ENCODE measurements at places on chromosomes 6 and 20. TPM values are rescaled to one million over a fixed set of nuclear protein-coding genes. Genes with fewer than 3 reads are reported as not detected.

GRCh38 chr20:11902285-11902697 lies 15.4 kb upstream of the BTBD3 start:
- no peak for DNase-seq

GRCh38 chr6:23953976-23954375 lies 172.0 kb upstream of the NRSN1 start:
- DNase-seq, result no peak

GRCh38 chr6:89258912-89259311 lies 41.8 kb upstream of the GABRR1 start:
- DNase-seq, result no peak

DNA sequence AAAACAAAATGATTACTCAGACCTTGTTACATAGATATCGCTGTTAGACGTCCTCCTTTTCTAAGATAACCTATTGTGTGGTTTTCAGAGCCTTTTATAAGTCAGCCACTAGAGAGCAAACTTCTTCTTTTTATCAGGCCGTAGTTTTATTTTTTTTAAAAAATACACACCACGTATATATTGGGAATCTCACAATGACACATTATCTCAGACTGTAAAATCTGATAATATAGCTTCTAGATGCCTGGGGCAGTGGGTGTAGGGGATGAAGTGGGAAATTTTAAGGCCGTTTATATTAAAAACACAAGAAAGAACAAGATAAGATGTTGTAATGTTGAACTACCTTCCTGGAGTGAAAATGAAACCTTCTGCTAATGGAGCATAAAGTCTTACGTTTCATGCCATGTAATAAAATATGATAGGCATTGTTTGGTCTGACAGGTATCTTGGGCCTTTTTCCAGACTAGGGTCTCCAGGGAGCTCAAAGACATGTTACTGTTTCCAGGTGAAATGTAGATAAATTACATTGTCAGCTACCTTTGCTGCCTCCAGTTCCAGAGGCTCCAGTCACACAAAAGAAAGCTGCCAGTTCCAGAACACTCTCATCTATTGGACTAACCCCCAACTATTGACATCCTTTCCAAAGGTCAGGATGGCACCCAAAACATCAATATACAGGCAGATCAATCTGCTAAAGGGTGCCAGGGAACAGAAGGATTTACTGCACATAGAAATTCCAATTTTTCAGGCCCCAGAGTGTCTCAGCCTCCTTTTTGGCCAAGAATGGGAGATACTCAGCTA lies 130.2 kb upstream of the AKIRIN2 start:
- no peak for DNase-seq

DNA sequence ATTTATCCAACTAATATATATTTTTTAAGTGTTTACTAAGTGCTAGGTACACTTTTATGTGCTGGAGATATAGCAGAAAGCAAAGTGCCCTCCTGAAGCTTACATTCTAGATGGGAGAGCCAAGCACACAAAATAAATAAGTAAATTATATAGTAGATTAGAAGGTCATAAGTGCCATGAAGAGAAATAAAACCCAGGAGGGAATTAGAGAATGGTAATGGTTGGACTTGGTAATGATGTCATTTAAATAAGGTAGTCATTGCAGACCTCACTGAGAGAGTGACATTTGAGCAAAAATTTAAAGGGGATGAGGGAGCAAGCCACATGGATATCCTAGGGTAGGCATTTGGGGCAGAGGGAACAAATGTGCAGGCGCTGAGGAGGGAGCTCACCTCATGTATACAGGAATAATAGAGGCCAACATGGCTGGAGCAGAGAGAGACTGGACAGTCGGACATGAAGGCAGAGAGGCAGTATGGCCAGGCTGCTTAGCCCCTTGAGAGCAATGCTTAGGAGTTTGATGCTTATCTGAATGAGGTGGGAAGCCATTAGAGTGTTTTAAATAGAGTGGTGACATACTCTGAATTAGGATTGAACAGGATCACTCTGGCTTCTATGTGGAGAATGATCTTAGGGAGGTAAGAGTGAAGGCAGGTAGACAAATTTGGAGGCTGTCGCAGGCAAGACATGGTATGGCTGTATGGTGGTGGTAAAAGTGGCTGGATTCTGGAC lies 14.1 kb downstream of the DSE start:
- DNase-seq, result no peak

- DNase-seq, result no peak
Observed at GRCh38 chr20:31678389-31679356, 41.0 kb downstream of the COX4I2 start.

DNA sequence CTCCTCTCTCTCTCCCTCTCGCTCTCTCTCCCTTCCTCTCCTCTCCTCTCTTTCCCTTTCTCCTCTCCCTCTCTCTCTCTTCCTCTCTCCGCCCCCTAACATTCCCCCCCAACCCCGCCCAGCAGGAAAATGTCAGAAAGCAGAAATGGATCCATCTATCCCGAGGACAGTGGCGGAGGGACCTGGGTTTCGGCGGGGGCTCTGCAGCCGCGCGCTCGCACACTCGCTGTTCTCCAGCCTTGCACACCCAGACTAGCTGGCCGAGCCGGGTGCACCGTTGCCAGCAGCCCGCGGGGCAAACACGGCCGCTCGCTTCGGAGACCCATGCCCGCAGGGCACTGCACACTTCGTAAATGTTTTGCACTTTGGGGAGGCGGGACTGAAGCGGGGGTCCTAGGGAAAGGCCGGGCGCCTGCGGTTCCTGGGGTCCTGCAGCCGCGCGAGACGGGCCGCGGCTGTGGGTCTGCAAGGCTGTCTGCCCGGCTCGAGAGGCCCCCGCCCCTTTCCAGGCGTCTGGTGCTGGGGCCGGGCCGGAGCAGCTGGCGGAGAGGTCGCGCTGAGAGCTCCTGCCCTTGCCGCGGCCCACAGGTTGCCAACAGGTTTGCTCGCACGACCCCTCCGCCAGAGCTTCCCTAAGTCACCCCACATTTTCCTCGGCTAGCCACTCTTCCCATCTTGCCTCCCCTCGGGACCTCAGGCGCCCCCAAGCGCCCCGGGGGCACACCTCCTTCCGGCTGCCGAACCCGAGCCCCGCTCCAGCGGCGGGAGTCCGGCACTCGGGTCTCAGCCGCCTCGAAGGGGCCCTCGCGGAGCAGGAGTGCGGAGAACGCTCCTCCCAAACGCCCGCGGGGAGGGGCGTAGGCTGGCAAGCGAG lies 818 bp upstream of the MDGA1 start:
- peak; percentile 53 for DNase-seq

GRCh38 chr6:134358320-134358719 lies 40.4 kb upstream of the SGK1 start:
- DNase-seq, result no peak

DNA sequence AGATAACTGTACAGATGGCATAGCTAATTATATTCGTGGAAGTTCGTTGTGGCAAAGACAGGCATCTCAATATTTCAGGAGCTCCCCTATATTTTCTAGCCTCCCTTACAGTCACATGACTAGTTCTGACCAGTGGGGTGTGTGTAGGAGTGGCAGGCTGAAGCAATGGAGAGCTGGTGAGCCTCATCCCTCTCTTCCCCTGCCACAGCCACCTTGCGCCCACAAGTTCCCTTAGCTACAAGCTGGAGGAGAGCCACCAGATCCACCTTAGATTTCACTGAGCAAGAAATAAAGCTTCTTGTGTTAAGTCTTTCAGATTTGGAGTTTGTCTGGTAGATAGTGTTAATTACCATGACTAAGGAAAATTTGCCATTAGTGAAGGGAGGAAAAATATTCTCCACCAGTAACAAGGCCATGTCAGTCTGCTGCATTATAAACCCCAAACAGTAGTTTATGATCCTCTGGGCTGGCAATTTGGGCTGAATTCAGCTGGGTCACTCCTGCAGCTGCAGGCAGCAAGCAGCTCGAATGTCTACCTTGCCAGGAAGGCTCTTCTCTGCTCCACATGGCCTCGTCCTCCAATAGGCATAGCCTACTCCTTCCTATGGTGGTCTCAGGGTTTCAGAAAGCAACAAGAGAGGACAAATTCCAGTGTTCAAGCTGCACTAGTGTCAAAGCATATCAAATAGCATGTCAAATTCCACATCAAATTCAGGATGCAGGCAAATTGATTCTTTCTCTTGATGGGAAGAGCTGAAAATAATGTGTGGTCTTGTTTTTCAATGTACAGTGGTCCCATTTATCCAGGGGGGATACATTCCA lies 7.4 kb upstream of the RBCK1 start:
- no peak for DNase-seq

- DNase-seq, result no peak
Observed at GRCh38 chr6:136429264-136430065, 120.8 kb downstream of the MAP7 start.

DNA sequence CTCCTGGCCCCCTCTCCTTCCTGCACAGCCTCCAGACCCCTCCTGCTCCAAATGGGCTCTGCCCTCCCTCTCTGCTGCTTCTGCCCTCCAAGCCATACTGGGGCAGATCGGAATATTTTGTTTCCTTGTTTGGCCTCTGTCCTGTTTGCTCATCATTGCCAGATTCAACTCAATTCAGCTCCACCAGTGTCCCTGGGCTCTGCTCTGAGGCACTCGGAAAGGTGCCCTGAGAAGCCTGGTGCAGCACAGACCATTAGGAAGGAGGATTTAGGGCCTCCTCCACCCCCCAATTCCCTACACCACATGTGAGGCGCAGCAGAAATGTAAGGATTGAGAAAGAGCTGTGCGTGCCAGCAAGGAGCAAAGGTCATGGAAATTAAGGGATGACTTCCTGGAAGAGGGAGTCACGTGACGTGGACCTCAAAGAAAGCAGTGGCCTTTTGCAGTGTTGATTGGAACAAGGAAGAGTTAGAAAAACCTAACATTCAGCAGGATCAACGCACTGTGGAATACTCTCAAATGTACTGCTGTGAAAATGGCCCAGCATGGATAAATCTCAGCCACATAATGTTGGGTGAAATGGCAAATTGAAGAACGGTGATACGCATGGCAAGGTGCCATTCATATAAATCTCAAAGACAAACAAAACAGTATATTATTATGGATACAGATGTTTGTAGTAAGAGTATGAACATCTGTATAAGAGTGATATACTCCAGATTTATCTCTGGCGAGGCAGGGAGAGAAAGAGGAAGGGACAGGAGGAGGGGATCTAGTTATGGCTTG lies 229.5 kb upstream of the RNF24 start:
- DNase-seq, result no peak

DNA sequence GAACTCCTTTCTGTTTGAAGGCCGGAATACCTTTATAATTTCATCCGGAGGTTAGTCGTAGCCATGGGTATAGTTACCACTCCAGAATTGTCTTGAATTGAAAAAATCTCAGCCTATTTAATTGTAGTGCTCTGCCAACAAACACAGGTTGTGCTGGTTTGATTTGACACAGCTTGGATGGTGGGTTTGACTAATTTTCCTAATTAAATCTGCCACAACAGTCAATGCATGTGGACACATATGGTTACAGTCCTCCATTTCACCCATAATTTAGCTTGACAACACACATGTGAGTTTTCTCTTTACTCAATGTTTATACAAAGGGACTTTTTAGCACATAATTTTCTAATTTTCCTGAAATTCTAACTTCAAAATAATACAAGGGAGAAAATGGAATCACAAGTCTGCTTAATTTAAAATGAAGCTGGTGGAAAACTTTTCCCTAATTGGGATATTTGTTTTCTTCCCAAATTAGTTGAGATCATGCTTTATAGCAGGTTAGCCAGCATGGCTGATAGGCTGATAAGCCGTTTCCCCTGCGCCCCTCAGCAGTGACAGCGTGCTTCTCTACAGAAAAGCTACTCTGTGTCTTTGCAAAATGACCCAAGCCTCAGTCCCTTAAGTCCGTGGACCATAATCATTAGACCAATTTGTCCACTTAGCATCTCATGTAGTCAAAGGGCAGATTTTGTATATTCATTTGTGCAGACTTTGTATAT lies 463.5 kb upstream of the FLRT3 start:
- DNase-seq, result no peak

DNA sequence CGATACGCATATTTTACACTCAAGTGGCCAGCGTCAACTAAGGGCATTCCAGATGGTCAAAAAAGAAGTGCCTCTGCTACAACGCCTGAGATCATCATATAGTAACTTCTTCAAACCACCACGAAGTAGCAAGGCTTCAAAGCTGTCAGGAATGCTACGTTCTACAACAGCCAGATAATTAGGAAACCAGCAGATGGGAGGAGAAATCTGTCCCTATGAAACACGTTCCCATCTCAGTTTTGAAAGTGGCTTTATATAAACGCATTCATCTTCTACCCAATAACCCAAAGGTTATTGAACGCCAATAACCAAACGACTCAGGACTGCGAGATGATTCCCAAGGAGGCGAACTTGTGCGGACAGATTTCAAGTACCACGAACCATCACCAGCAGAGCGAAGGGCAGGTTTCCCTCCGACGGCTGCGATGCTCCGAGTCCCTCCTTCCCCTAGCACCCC lies 1.2 kb downstream of the ABHD12 start:
- no peak for DNase-seq

DNA sequence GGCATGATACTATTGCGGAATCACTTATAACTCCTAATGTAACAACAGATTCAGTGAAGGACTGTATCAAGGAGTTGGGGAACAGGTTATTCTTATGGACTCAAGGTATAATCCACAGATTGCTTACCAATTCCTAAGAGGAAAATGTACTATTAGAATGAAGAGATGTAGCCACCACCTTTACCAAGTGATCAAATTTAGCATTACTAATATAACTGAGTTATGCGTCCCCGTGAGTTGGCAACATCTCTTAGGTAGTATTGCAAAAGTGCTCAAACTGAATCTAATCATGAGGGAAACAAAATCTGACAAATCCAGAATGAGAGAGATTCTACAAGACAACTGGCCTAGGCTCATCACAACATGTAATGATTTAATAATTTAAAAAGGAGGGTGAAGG lies 777 bp upstream of the SNRNP48 start:
- no peak for DNase-seq

- peak; percentile 48 for DNase-seq
Observed at GRCh38 chr20:38806855-38807655, 1.6 kb downstream of the PPP1R16B start.

DNA sequence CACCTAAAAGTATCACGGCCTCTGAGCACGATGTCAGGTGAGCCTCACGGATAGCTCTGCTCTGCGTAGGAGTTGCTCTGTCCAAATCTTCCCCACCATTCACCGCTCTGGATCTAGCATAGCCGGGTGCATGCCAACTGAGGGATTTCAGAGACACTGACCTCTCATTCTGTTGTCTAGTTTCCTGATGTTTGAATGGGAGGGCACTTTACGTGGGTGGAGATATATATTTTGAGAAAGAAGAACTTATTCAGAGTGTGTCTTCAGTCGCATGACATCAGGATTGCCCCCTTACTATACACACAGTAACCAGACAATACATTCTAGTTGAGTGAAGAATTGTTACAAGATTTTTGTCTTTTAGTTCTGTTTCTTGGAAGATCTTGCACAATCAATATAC lies 96.5 kb upstream of the CITED2 start:
- no peak for DNase-seq

DNA sequence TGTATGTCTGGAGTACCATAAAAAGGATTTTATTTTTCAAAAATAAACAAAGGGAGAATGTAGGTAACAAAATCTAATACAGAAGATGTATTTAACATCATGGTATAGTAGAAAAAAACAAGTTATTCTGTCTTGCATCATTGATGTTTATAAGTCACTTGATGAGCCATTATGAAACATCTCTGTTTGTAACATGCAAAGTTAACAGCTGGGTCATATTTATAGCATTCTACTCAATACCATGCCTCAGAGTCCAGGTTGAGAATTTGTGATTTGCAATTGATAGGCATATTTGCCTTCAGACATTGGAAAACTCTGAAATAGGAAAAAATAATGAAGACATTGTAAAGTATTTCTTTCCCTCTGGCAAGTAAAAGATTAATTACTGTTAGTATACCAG lies 52.3 kb upstream of the IL20RA start:
- DNase-seq, result no peak

Gene ZNF335
- total RNA-seq, result 68.3 TPM

Gene RAET1E
- not detected for total RNA-seq

Gene TAF8
- total RNA-seq, result 55.5 TPM

Gene ROS1
- 0.03 TPM for total RNA-seq

Gene TMEM14A
- total RNA-seq, result 9.2 TPM

Gene KATNA1
- 15.9 TPM for total RNA-seq

Gene TPX2
- total RNA-seq, result 1.4 TPM
